ENCODE measurements at places on chromosomes 16 and 17.

DNA sequence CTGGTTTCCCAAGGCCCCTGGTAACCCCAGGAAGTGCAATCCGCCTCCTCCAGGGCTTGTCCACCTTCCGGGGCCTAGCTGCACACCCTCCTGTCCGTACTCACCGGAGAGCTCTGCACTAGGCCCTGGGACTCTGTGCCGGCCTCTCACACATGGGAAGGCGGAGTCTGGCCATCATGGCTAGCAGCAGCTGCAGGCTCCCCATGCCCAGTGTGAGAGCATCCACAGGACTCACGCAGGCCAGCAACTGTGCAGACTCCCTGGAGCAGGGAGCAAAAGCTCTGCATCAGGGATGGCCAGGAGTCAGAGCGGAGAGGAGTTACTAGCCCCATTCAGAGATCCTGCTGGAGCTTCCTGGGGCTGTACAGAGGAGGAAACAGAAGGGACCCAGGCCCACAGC lies 20.2 kb downstream of the FOXN1 start:
- DNase-seq = no peak
- no peaks in the 10 kb centered on the region for H3K36me3 ChIP-seq
- peaks cover 5% of the 10 kb centered on the region for H3K4me1 ChIP-seq
- no peak overlapping the region for H3K4me3 ChIP-seq

DNA sequence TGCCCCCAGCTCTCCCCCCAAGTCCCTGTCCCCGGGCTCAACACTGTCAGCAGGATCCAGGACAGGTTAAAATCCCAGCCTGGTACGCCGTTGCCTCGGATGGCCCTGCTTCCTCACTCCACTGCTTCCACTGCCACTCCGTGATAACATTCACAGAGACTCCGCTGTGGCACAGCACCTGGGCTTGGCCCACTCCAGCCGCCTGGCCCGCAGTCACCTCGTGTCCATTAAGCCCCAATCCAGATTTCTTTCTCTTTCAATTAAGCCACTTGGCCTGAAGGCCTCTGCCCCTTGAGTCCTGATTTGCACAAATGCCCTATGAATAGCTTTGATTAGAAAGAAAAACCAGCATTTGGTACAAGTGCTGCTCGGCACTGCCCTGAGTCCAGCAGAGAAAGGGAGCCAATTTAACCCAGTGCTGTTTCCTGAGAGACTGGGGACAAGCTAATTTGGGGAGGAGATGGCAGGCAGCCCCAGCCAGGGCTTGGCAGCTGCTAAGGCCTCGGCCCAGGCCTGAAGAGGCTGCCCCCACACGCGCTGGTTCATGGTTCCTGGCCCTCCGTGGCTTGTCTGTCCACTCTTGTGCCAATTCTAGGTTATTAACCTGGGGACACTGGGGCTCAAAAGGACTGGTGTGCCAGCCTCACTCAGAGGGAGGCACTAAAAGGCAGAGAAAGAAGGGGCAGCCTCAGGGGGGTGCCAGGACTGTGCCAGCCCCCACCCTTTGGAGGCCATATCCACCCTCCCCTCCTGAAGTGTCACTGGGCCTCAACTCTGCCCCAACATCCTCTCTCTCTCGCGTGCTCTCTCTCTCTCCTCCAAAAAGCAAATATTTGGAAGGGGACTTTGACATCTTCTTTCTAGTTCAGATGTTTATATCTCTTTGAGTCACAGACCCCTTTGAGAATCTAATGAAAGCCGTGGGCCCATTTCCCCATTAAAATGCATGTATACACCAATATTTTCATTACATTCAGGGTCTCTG lies 29.8 kb upstream of the SPPL2C start:
- no peaks in the 10 kb centered on the region for H3K4me1 ChIP-seq
- DNase-seq = no peak

DNA sequence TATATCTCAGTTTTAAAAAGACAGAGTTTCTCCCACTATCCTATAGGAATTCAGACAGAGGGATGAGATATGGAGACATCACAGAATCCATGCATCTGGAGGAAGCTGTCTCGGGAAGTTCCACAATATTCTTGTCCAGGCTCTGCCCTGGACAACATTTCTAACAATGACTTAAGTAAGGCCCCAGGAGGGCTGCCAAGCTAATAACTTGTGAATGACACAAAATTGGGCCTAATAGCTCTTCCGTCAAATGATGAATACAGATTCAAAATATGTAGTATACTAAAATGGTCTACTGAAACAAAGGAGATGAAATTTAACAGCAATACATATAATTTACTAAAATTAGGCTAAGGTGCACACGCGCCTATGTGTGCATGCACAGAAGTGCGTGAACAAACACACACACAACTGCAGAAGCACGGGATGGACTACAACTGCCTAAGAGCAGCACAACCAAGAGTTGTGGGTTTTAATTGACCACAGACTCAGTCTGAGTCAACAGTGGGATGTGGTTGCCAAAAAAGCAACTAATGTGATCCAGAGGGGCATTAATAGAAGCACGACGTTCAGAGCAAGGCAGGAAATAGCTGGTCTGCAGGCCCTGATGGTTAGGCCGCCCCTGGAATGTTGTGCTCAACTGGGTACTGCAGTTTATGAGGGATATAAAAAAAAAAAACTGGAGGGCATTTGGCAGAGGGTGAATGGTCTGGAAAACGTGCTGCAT lies 26.3 kb upstream of the HS3ST2 start:
- H3K27ac ChIP-seq = no peak overlapping the region
- no peak for DNase-seq
- no peaks in the 10 kb centered on the region for H3K4me1 ChIP-seq
- no peak overlapping the region for H3K4me3 ChIP-seq

DNA sequence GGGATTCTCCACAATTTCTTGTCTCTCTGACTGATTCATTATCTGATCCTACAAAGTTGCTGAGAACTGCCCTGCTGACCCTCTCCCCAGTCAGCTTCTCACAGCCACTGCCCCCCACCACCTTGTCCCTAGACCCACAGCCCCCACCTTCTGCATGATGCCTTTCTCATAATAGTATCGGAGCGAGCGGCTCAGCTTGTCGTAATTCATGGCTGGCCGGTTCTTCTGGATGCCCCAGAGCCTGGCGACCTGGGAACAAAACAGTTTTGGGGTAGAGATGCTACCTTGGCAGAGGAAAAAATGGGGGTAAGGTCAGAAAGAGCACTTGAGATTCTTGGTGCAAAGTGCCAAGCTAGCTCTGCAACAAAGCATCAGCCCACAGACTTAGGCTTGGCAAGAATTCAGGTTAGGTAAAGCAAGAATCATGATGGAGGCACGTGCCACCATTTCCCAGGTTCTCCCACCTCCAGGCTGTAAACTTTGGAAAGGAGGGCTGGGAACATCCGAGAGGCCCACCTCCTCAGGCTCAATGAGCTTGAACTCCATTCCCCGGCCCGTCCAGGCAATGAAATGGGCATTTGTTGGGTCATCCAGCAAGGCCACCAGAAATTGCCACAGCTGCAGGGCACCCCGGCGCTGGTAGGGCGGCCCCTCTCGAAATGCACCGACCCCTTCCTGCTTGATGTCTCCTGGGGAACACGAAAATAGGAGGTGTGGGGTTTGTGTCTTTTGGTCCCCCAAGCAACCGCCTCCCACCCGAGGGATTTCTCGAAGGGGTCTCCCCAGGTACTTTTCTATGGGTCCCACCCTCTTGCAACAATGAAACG lies 16.9 kb downstream of the ETV4 start:
- H3K27me3 ChIP-seq = no peaks in the 10 kb centered on the region
- H3K4me3 ChIP-seq = no peak overlapping the region
- peaks cover 43% of the 10 kb centered on the region for H3K36me3 ChIP-seq
- H3K27ac ChIP-seq = no peak overlapping the region
- no peak for DNase-seq
- no peaks in the 10 kb centered on the region for H3K4me1 ChIP-seq

DNA sequence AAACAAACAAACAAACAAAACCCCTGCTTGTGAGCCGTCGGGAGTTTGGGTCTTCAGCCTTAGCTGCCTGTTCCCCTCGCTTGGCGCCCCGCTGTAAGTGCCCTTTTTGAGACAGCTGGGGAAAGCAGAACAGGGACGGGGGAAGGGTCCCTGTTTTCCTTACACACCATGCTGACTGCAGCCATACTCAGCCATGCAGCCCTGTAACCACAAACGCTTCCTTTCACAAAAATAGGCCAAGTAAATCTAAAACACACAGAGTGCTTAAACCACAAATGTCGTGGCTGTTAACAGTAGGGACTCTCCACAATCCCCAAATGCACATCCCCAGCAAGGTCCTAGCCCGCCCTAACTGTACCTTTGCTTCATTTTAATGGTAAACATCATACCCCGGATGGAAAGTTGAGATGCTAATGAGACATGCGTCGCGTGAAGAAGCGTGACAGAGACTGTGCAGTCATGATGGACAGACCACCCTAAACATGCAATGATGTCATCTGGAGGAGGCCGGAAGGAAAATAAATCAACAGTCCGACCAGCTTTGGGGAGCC lies 129.9 kb downstream of the MGAT5B start:
- H3K36me3 ChIP-seq = no peaks in the 10 kb centered on the region
- DNase-seq = peak; percentile 76

- H3K27me3 ChIP-seq = no peaks in the 10 kb centered on the region
- DNase-seq = no peak
- no peak overlapping the region for H3K27ac ChIP-seq
- no peaks in the 10 kb centered on the region for H3K4me1 ChIP-seq
- H3K36me3 ChIP-seq = no peaks in the 10 kb centered on the region
Observed at GRCh38 chr17:36197387-36197703, 787 bp upstream of the CCL3L1 start.

- peak overlapping the region; percentile 82 for H3K4me3 ChIP-seq
- peaks cover 4% of the 10 kb centered on the region for H3K4me1 ChIP-seq
- peaks cover 9% of the 10 kb centered on the region for H3K36me3 ChIP-seq
- H3K27ac ChIP-seq = peak overlapping the region; percentile 96
- H3K27me3 ChIP-seq = no peaks in the 10 kb centered on the region
Observed at GRCh38 chr16:24728891-24729242, 584 bp upstream of the TNRC6A start.

GRCh38 chr16:75584108-75584507 lies 17.9 kb downstream of the GABARAPL2 start:
- H3K36me3 ChIP-seq = peaks cover 4% of the 10 kb centered on the region
- H3K4me1 ChIP-seq = no peaks in the 10 kb centered on the region
- H3K27me3 ChIP-seq = no peaks in the 10 kb centered on the region
- no peak overlapping the region for H3K27ac ChIP-seq

DNA sequence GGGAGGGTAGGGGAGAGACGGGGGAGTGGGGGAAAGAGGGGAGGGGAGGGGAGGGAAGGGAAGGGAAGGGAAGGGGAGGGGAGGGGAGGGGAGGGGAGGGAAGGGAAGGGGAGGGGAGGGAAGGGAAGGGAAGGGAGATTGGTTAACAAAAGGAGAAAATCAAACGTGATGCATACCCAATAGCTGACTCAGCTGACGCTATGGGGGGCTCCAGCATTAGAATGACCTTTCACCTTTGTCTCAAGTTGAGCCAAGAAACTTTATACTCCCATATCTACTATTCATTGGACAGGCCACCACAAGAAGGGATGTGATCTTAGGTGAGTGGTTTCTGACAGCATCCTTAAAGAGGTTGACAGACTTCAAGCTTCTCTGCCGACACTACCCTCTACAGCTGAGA lies 432.8 kb upstream of the CDH5 start:
- no peaks in the 10 kb centered on the region for H3K36me3 ChIP-seq
- H3K27me3 ChIP-seq = no peaks in the 10 kb centered on the region
- H3K27ac ChIP-seq = no peak overlapping the region
- H3K4me3 ChIP-seq = no peak overlapping the region

DNA sequence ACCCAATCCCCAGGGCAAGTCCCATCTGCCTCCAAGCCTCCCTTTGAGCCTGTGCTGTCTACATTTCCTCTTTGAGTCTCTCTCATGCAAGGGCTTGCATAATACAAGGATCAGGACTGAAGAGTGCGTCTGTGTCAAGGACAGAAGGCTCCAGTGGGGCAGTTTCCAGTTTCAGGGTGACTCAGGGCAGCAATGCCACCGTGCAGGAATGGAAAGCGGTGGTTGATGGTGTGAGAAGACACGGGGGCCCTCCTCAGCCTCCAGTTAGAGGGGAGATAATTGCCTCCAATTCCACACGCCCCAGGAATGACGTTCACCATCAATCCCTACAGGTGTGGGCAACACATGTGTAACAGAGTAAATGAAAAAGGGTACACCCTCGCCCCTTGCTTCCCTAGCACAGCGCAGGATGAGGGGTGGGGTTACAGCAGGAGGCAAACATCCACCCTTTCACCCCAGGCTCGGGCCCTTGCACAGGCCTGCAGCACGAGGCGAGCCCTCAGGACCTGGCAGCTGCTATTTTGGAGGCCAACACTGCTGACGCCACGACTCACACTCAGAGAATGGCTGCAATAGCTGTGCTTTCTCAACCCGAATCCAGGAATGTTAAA lies 24.8 kb upstream of the SLC25A19 start:
- peak overlapping the region; percentile 43 for H3K27ac ChIP-seq
- no peak overlapping the region for H3K4me3 ChIP-seq
- H3K36me3 ChIP-seq = peaks cover 18% of the 10 kb centered on the region
- peaks cover 10% of the 10 kb centered on the region for H3K4me1 ChIP-seq
- no peak for DNase-seq

GRCh38 chr16:5870886-5871691 lies 773.5 kb upstream of the EEF2KMT start:
- H3K27ac ChIP-seq = no peak overlapping the region
- no peaks in the 10 kb centered on the region for H3K27me3 ChIP-seq
- H3K4me1 ChIP-seq = no peaks in the 10 kb centered on the region
- H3K4me3 ChIP-seq = no peak overlapping the region
- no peaks in the 10 kb centered on the region for H3K36me3 ChIP-seq

GRCh38 chr16:56019274-56019673 lies 144.1 kb upstream of the CES5A start:
- H3K27me3 ChIP-seq = no peaks in the 10 kb centered on the region
- H3K4me3 ChIP-seq = no peak overlapping the region
- no peaks in the 10 kb centered on the region for H3K4me1 ChIP-seq

DNA sequence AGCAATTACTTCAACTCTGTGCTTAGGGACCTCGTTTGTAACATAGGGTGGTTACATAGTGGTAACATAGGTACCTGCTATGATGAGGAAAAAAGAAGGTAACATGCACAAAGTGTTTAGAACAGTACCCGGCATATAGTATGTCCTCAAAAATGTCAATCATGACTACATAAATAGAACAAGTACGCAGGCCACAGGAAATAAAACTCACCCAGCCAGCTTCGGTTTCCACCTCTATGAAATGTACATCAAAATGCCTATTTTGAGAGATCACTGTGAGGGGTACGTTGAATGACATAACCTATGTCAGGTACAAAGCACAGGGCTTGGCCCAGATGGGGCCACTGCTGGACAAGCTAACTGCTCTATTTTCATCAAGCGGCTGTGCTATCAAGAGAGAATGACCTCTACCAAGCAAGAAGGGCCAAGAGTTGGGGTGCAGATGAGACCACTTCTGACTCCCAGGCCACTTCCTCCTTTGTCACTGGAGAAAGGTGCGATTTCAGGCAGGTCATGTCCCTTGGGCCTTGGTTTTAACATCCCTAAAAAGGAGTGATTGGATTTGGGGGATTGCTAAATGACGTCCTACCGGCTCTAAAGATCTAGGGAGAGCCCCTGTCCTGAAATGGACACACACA lies 45.4 kb downstream of the WSB1 start:
- H3K4me3 ChIP-seq = no peak overlapping the region
- no peak overlapping the region for H3K27ac ChIP-seq

Measured in thymus (tissue), 14 donors.